ENCODE measurements at places on chromosomes 6 and 20. TPM values are rescaled to one million over a fixed set of nuclear protein-coding genes. Genes with fewer than 3 reads are reported as not detected.

CGA gene
- not detected for polyA plus RNA-seq

NMBR gene
- polyA plus RNA-seq = not detected

PRICKLE4 gene
- not detected for polyA plus RNA-seq

CDC25B gene
- polyA plus RNA-seq = 42.0 TPM

CTSZ gene
- 1.0 TPM for polyA plus RNA-seq

TFAP2D gene
- polyA plus RNA-seq = not detected

CBFA2T2 gene
- 17.9 TPM for polyA plus RNA-seq

All from naive thymus-derived CD8-positive, alpha-beta T cell (primary cell).